SK-N-DZ (cell line): ENCODE measurements at places on chromosomes 7 and 10.
A peak's percentile ranks its signal among the peaks of the same experiment; 100 is the strongest.

DNA sequence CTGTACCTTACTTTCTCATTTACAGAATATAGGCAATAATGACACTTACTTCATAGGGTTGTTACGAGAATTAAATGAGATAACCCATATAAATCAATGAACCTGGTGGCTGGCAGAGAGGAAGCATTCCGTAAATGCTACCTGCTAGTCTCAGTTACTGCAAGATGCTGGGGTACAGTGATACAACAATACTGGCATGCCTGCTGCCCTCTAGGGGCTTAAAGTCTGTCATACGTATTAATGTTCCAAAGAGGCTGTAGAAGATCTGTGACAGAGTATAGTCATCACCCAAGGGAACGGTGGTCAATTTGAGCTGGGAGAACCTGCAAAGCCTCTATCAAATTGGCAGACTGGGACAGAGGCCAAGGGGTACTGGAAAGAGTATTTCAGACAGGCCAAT lies 421.5 kb downstream of the GPAM start:
- DNase-seq, result no peak

- no peak for DNase-seq
Observed at GRCh38 chr10:36759141-36759805, 366.1 kb upstream of the ANKRD30A start.

- DNase-seq, result no peak
Observed at GRCh38 chr10:79155301-79156081, 86.7 kb downstream of the ZMIZ1 start.

- DNase-seq, result peak; percentile 3
Observed at GRCh38 chr10:25206693-25207414, 32.1 kb downstream of the GPR158 start.

- no peak for DNase-seq
Observed at GRCh38 chr10:117408436-117409384, 33.5 kb upstream of the PDZD8 start.

- DNase-seq, result peak; percentile 54
Observed at GRCh38 chr7:30469303-30469702, 9.3 kb downstream of the NOD1 start.
